ENCODE measurements at places on chromosomes 12 and 14.

GRCh38 chr14:38490273-38490672, 234.4 kb upstream of the CLEC14A start:
- no peak for DNase-seq

DNA sequence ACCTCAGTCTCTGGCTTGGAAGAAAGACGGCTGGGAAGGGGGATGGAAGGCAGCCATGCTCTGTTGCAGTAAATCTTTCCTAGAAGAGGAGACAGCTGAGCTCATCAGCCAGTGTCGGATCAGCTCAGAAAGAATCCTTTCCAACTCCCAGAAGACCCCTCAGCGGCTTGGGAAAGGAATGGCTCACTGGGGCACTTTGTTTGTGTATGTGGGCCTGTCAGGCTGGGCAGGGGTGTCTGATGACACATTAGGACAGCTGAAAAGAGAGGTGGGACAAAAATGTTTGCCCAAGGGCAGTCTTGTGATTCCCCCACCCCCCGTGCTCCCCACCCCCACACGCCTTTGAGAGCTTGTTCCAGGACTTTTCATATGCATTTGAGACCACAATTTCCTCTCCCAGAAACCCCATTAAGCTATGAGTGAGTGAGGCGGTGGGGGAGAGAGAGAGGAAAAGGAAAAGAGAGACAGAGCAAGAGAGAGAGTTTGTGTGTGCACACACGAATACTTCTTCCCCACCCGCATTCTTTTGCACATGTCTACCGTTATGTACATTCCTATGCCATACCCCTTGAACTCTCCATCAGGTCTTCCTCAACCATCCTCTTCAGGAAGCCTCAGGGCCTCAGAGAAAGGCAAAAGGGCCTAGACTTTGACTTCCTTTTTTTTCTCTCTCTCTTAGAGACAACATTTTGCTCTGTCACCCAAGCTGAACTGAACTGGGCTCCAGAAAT, 198.9 kb downstream of the ZFP36L1 start:
- no peak for DNase-seq

- DNase-seq: no peak
Observed at GRCh38 chr12:93137656-93138612, 208.8 kb upstream of the EEA1 start.

- DNase-seq: peak; percentile 17
Observed at GRCh38 chr12:96985515-96986362, 78.7 kb downstream of the NEDD1 start.

DNA sequence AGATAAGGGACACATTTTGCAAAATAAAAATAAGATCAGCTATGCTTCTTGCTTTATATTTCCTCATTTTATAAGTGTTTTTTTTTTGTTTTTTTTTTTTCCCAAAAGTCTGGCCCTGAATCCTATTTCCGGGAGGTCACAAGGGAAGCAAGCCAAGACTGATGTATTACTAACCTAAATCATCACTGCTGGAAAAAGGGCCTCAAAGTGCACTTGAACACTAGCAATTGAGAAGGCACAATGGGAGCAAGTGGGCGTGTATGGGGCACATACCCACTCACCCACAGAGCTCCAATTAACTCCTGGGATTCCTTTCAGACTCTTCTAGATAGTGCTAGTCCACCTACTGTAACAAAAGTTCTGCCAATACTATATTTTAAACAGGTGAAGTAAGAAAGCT, 58.8 kb downstream of the STON2 start:
- no peak for DNase-seq
